Activated CD4-positive, alpha-beta T cell treated with anti-CD3 and anti-CD28 coated beads for 36 hours (primary cell): ENCODE measurements at places on chromosomes 12 and 14.

DNA sequence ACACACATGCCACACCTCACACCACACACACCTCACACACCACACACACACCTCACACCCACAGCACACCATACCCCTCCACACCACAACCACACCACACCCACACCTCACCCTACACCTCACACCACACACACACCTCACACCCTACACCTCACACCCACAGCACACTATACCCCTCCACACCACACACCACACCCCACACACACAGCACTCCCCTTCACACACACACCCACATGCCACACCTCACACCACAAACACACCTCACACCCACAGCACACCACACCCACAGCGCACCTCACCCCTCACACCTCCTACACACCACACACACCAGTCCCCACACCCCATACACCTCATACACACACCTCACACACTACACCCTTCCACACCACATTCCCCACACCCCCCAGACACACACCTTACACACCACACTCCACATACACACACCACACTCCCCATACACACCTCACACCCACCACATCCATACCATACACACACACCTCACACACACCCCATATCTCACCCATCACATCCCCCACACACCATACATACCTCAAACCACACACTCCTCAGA is 80.0 kb downstream of the ACTN1 start:
- no peak for DNase-seq
- H3K27ac ChIP-seq: peak overlapping the region; percentile 30
- H3K27me3 ChIP-seq: no peaks in the 10 kb centered on the region
- H3K4me1 ChIP-seq: peaks cover 22% of the 10 kb centered on the region
- peaks cover 30% of the 10 kb centered on the region for H3K36me3 ChIP-seq
- H3K4me3 ChIP-seq: no peak overlapping the region

- no peaks in the 10 kb centered on the region for H3K36me3 ChIP-seq
- H3K27me3 ChIP-seq: peaks cover 10% of the 10 kb centered on the region
- no peaks in the 10 kb centered on the region for H3K4me1 ChIP-seq
Measured at GRCh38 chr14:56482310-56482911, 97.2 kb upstream of the TMEM260 start.

GRCh38 chr12:4862809-4863208 is 46.9 kb upstream of the KCNA1 start:
- H3K4me3 ChIP-seq: no peak overlapping the region
- H3K27ac ChIP-seq: no peak overlapping the region
- H3K27me3 ChIP-seq: peaks cover 31% of the 10 kb centered on the region
- H3K36me3 ChIP-seq: no peaks in the 10 kb centered on the region
- H3K4me1 ChIP-seq: peaks cover 5% of the 10 kb centered on the region

- H3K27ac ChIP-seq: peak overlapping the region; percentile 89
- DNase-seq: peak; percentile 89
- peaks cover 33% of the 10 kb centered on the region for H3K4me1 ChIP-seq
- H3K4me3 ChIP-seq: peak overlapping the region; percentile 75
- H3K27me3 ChIP-seq: no peaks in the 10 kb centered on the region
Measured at GRCh38 chr12:124567673-124568373, 411 bp upstream of the NCOR2 start.

DNA sequence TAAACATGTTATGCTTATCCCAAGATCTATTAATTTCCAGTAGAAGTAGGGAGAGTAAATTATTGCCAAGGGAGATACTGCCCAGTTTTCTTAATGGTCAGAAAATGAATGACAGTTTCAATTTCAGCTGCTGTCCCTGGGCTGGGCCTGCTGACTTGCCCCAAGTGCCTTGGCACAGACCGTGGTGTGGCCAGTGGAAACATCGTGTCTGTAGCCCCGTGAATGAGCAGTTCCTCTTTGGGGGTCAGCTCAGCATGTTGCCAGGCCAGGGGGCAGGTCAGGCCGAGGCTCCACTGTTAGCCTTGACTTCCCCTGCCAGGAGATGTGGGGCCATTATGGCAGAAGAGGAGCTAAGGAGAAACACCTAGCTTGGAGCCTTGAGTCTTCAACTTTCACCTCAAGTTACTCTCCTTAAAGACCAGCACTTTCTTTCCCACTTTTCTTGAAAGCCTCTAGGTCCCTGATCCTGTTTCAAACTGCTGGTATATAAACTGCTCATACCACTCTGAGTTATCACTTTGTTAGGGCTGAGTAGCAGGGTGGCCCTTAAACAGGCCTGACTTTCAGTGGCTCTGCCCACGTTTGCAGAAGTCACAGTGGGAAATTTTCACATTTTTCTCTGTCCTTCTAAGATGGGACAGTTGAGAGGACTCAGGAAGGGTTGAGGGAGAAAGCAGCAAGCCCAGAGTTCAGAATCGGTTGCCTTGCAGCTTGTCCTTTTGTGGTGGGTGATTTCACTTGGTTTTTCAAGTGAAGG is 73.2 kb downstream of the SUSD6 start:
- no peaks in the 10 kb centered on the region for H3K27me3 ChIP-seq
- DNase-seq: no peak
- peak overlapping the region; percentile 49 for H3K4me3 ChIP-seq

GRCh38 chr12:92971859-92972524 is 42.9 kb upstream of the EEA1 start:
- peaks cover 6% of the 10 kb centered on the region for H3K36me3 ChIP-seq
- no peaks in the 10 kb centered on the region for H3K27me3 ChIP-seq
- DNase-seq: no peak
- H3K4me1 ChIP-seq: peaks cover 8% of the 10 kb centered on the region

- H3K36me3 ChIP-seq: no peaks in the 10 kb centered on the region
- H3K27ac ChIP-seq: no peak overlapping the region
- peaks cover 22% of the 10 kb centered on the region for H3K4me1 ChIP-seq
Measured at GRCh38 chr12:98403385-98403784, 112.0 kb upstream of the TMPO start.

- no peak for DNase-seq
- H3K4me3 ChIP-seq: no peak overlapping the region
- no peaks in the 10 kb centered on the region for H3K36me3 ChIP-seq
- no peaks in the 10 kb centered on the region for H3K4me1 ChIP-seq
- H3K27me3 ChIP-seq: no peaks in the 10 kb centered on the region
- no peak overlapping the region for H3K27ac ChIP-seq
Measured at GRCh38 chr14:79091381-79091963, 921.3 kb downstream of the NRXN3 start.

- no peaks in the 10 kb centered on the region for H3K27me3 ChIP-seq
- H3K4me1 ChIP-seq: no peaks in the 10 kb centered on the region
- no peak overlapping the region for H3K4me3 ChIP-seq
- H3K36me3 ChIP-seq: no peaks in the 10 kb centered on the region
Measured at GRCh38 chr12:114916541-114916940, 232.6 kb upstream of the TBX3 start.

DNA sequence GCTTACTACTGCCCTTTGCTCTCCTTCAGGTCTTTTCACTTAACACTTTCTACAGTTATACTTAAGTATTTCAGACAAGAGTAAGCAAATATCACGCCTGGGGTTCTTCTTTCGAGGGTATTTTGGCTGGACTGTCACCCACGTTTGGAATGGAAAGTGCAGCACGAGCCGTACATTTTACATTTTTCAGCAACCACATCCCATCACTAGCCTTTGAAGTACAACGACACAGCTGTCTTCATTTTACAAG is 349 bp upstream of the FAM177A1 start:
- H3K36me3 ChIP-seq: peaks cover 18% of the 10 kb centered on the region
- H3K4me1 ChIP-seq: peaks cover 23% of the 10 kb centered on the region
- H3K27me3 ChIP-seq: no peaks in the 10 kb centered on the region
- no peak for DNase-seq
- peak overlapping the region; percentile 99 for H3K27ac ChIP-seq

DNA sequence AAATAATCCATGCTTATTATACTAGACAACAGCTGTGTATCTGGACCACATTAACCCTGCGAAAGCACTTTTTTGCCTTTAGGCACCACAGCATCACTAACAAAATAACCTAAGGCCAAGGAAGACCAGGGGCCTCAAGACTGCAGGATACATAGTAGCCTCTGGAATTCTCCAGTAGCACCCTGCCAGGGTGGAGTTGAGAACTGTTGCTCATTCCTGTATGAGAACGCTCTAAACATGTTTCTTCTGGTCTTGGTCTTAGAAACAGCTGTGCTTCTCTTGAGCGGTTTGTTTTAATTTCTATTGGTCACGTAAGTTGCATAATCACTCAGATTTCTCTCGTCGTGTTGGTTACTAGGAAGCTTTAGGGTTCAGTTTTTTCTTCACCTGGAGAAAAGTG is 7.9 kb downstream of the B4GALNT3 start:
- DNase-seq: no peak
- no peaks in the 10 kb centered on the region for H3K4me1 ChIP-seq
- H3K36me3 ChIP-seq: no peaks in the 10 kb centered on the region
- H3K27me3 ChIP-seq: no peaks in the 10 kb centered on the region
- H3K27ac ChIP-seq: no peak overlapping the region

DNA sequence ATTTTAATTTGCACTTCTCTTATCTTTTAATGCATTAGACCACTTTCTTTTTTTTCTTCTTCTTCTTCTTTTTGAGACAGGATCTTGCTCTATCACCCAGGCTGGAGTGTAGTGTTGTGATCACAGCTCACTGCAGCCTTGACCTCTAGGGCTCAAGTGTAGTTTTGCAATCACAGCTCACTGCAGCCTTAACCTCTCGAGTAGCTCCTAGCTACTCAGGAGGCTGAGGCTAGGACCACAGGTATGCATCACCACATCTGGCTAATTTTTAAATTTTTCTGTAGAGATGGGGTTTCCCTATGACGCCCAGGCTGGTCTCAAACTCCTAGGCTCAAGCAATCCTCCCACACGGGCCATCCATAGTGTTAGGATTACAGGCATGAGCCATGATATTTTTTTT is 12.7 kb downstream of the TMED8 start:
- no peak overlapping the region for H3K27ac ChIP-seq
- no peak for DNase-seq
- H3K4me1 ChIP-seq: peaks cover 8% of the 10 kb centered on the region
- no peaks in the 10 kb centered on the region for H3K27me3 ChIP-seq
- H3K4me3 ChIP-seq: no peak overlapping the region

DNA sequence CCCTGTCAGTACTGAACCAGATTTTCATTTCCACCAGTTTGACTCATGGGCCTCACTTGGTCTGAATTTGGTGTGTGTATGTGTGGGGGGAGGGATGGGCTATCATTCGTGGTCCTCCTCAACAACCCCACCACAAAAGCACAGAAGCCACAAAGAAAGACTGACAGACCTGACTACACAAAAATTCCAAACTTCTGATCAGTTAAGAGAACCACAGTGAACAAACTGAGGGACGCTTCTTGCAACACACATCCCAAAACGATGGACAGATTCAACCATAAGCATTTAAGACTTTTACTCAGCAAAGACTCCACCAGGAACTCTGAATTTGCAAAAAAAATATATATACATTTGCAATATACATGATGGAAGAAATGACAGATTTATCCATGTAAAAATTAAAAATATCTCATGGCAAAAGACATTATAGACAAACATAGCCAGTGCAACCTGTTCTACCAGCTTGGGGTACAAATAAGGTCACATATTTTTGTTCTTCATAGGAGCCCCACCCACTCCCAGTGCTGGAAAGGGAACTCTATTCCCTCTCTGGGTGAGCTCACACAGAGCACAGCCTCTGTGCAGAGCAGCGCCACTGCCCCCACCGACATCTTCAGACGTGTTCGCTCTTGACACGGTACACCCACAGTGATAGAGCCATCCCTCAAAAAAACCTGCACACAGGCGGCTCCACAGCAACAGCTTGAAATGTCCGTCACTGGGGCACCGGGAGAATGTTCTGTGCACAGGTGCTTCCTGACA is 49.7 kb downstream of the JAG2 start:
- H3K4me3 ChIP-seq: no peak overlapping the region
- H3K36me3 ChIP-seq: peaks cover 5% of the 10 kb centered on the region
- H3K27ac ChIP-seq: no peak overlapping the region
- DNase-seq: no peak

DNA sequence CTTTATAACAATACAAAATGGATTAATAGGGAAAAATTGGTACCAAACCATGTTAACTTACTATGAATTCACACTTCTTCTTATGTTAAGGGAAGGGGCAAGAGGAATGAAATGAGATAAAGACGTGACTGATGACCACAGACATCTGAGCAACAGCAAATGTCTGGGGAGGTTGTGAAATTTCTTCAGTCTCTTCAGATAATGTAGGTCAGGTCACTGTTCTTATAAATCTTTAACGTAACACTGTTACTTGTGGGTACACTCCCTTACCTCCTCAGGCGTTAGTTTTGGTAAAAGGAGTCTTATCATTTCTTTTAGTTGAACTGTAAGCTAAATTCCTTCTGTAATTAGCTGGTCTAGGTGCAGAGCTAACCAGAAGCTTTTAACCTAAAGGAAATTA is 405.0 kb upstream of the LRFN5 start:
- no peaks in the 10 kb centered on the region for H3K36me3 ChIP-seq
- no peak overlapping the region for H3K4me3 ChIP-seq

DNA sequence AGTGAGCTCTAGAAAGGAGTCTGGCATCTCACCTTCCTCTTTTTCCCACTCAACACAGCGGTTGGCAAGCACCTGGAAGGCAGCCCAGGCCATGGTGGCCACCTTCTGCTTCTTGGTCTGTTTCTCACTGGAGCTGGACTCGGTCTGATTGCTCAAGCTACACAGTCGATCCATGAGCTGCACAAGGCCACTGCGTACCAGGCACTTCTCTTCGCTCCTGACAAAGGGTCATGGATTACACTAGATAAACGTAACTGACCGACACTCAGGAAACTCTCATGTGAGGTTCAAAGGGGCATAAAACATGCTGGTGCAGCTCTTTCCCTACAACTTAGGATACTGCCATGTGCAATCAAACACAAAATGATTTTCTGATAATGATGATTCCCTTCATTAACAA is 113.7 kb downstream of the TRAFD1 start:
- DNase-seq: no peak
- H3K27ac ChIP-seq: no peak overlapping the region
- H3K4me3 ChIP-seq: no peak overlapping the region

DNA sequence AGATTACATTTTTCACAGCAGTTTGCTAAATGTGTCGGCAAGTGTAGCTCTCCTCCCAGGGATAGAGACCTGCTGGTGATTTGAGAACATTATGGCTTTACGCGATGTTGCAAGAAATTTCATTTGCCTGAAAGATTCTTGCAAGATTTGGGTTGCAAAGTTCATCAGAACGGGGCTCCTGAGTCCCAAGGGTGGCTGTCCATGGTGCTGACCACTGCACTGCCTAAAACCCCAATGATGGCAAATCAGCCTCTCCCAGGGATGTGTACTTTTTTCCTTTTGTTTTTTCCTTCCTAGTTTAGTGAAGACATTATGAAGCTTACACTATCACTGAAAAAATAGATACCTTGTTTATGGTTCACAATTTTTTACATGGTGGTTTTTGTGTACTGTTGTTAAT is 85.4 kb downstream of the WSCD2 start:
- peak; percentile 53 for DNase-seq
- no peak overlapping the region for H3K4me3 ChIP-seq
- H3K27ac ChIP-seq: no peak overlapping the region
- H3K36me3 ChIP-seq: no peaks in the 10 kb centered on the region
- peaks cover 22% of the 10 kb centered on the region for H3K27me3 ChIP-seq
- no peaks in the 10 kb centered on the region for H3K4me1 ChIP-seq
